Activated CD4-positive, alpha-beta T cell treated with anti-CD3 and anti-CD28 coated beads, Interleukin-2, amount 10 ng/mL, durations not matched to agents 24 days and 14 days (primary cell): ENCODE measurements at places on chromosomes 3 and 15.

DNA sequence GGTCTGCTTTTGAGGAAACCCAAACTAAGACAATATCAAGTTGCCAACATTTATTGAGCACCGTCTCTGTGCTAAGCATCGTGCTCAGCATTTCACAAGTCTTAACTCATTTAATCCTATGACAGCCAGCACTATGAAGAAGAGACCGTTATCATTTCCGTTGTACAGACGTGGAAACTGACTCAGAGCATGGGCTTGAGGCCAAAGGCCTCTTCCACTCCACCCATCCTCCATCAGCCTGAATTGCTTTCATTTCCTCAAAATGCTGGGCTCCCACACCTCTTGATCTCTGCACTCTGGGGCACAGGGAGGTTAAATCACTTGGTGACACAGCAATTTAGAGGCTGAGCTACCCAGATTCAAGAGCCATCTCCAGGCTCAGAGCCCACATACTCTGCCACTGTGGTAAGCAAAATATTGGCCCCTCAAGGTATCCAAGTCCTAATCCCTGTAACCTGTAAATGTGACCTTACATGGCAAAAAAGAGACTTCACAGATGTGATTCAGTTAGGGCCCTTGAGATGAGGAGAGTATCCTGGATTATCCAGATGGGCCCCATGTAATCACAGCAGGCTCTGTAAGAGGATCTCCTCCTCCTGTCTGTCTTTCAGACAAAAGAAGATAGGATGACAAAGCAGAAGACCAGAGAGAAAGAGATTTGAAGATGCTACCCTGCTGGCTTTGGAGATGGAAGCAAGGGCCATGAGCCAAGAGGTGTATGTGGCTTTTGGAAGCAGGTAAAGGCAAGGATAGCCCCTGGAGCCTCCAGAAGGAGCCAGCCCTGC is 24.3 kb upstream of the FLNB start:
- peak; percentile 86 for DNase-seq

DNA sequence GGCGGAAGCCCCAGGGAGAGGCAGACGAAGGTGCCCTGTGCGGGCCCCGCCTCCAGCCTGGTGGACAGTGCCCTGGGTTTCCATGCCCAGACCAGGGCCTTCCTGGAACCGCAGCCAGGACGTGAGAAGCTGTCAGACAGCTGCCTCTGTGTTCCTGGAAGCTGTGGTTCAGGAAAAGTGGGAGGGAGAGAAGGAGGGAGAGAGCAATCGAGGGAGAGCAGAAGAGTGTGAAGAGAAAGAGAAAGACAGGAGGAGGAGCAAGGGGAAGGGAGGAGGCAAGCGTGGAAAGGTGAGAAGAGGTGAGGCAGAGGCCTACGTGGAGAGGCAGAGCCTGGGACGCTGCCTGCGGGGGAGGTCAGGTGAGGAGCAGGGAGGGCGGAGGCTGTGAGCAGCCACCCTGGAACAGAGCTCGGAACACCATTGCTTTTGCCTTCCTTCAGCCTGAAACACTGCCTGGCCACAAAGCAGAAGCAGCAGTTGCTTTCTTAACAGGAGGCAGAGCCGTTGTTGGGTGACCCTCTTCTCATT is 18.6 kb downstream of the ZDHHC19 start:
- no peak for DNase-seq

GRCh38 chr3:71037775-71038174 is 545.8 kb downstream of the FOXP1 start:
- DNase-seq = no peak

GRCh38 chr15:39828374-39828931 is 45.8 kb upstream of the FSIP1 start:
- no peak for DNase-seq

DNA sequence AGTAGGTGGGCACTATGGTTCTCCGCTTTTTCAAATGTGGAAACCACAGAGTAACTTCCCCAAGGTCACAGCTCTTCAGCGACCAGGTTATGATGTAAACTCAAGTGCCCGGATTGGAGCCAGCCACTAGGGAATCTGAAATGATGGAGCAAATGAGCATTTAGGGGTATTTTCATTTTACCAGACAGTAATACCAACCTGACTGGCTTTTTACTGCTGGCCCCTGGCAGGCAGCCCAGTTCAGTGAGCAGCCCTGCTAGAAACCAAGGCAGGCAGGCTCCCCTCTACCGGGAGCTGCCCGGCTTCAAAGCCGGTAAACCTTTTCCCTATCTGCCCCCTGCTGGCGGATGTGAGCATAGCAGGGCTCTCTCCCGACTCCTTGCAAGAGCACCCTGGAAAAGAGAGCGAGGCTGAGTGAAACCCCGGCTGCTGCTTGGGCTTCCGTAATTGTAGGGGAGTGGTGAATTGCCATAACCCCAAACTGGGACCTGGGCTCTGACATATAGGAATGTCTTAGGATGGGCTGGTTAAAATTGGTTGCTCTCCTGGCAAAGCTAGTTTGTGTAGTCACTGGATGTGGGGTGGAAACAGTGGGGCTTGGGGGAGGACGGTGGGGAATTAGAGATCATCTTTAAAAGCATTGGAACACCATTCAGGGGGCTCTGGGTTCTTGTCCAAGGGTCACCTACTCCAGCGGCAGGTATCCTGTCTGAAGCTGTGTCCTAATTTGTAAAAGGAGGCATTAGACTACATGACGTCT is 98.0 kb upstream of the TNFAIP8L3 start:
- peak; percentile 93 for DNase-seq
